ENCODE measurements at places on chromosomes 3 and 15. TPM values are rescaled to one million over a fixed set of nuclear protein-coding genes. Genes with fewer than 3 reads are reported as not detected.

- peak overlapping the region; percentile 18 for H3K27ac ChIP-seq
- no peaks in the 10 kb centered on the region for H3K27me3 ChIP-seq
- H3K36me3 ChIP-seq: peaks cover 2% of the 10 kb centered on the region
- peaks cover 26% of the 10 kb centered on the region for H3K4me1 ChIP-seq
- peak; percentile 75 for DNase-seq
Measured at GRCh38 chr15:60673918-60674558, 195.1 kb upstream of the ICE2 start.

DNA sequence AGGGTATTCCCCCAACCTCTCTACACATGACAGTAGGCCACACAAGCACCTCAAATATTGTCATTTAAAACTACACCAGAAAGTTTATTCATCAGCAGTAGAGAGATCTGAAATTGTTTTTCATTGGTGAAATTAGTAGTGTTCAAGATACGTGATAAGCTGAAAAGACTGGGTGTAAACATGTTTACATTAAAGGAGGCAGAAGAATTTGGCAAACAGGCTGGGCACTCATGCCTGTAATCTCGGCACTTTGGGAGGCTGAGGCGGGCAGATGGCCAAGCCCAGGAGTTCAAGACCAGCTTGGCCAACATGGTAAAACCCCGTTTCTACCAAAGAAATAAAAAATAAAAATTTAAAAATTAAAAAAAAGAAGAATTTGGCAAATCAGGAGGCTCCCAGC is 255.6 kb downstream of the FOXP1 start:
- H3K27me3 ChIP-seq: no peaks in the 10 kb centered on the region
- DNase-seq: no peak
- peaks cover 10% of the 10 kb centered on the region for H3K4me1 ChIP-seq
- H3K4me3 ChIP-seq: no peak overlapping the region

DNA sequence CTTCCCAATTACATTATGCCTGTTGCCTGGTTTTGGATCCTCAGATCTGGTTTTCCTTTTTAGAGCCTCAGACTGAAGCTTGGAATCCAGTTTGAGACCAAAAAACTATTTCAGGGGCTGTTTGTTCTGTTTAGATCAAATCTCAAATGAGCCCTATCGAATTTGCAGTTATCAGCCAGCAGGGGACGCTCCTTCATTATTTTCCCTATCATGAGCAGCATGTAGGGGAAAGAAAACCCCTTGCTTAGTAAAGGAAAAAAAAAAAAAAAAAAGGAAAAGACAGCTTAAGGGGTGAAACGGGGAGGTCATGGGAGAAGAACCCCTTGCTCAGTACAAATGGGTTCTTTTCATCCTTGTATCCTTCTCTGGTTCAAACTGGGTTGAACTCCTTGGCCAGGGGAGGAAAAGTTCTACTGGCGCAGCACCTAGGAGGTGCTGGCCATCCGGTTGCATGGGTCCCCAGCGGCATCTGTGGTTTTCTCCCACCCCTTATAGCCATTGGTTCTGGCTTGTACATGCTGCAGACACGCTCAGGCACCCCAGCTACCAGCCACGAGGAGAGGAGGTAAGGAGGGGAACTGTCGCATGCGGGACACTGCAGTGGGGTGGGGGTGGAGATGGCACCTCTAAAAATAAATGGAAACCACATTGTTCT is 1375.1 kb upstream of the ALCAM start:
- H3K4me3 ChIP-seq: no peak overlapping the region
- no peak for DNase-seq
- H3K36me3 ChIP-seq: no peaks in the 10 kb centered on the region
- no peaks in the 10 kb centered on the region for H3K27me3 ChIP-seq
- H3K27ac ChIP-seq: no peak overlapping the region
- no peaks in the 10 kb centered on the region for H3K4me1 ChIP-seq

TRH gene
- not detected for total RNA-seq

DNA sequence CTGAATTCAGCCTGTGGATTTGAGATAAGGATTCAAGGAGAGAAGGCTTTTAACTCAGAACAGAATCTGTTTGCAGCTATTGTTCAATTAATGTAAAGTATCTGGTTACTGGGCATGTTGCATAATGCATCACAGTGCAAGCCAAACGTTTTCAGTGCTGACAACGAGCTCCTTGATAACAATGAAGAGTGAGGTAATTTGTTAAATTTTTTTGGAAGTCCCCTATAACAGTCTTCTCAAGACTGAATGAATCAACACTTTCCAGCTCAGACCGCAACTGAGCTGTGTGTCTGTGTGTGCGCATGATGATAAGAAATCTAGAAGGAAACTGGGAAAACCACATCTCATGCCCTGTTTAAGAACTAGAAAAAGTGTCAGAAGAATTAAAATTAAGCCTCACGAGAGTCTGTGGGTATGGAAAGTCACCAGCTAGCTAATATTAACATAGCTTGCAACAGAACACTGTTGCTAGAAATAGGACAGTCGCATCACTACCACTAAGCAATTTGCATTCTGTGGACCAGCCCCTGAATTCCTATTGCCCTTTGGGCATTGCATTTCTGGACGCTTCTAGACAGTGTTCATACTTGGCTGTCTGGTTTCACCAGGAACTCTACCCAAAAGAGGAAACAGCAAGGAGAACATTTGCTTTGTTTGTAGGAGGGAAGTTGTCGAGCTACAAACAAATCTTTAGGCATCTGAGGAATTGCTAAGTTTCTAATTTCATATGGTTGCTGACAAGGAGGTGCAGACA is 43.7 kb upstream of the ATP2C1 start:
- DNase-seq: peak; percentile 77
- peak overlapping the region; percentile 26 for H3K4me3 ChIP-seq
- no peaks in the 10 kb centered on the region for H3K36me3 ChIP-seq
- peaks cover 21% of the 10 kb centered on the region for H3K4me1 ChIP-seq
- peak overlapping the region; percentile 26 for H3K27ac ChIP-seq

FEZF2 gene
- not detected for total RNA-seq

SNTN gene
- total RNA-seq: not detected

CACNA2D2 gene
- 1.5 TPM for total RNA-seq

GRCh38 chr15:75227663-75228280 is 26.1 kb downstream of the C15orf39 start:
- H3K27me3 ChIP-seq: peaks cover 10% of the 10 kb centered on the region
- H3K4me1 ChIP-seq: no peaks in the 10 kb centered on the region
- DNase-seq: no peak
- no peak overlapping the region for H3K27ac ChIP-seq
- no peaks in the 10 kb centered on the region for H3K36me3 ChIP-seq

NMD3 gene
- total RNA-seq: 49.6 TPM

All from activated CD4-positive, alpha-beta T cell treated with anti-CD3 and anti-CD28 coated beads for 36 hours (primary cell).